ENCODE measurements at places on chromosomes 16 and 17.

- DNase-seq: no peak
Measured at GRCh38 chr16:89280546-89281188, 63.2 kb downstream of the ZNF778 start.

GRCh38 chr16:1765826-1766225 lies 5.5 kb downstream of the NME3 start:
- no peak for DNase-seq

GRCh38 chr17:33854596-33854995 lies 400.5 kb upstream of the CCL2 start:
- DNase-seq: no peak

- no peak for DNase-seq
Measured at GRCh38 chr17:40309949-40310510, 1.1 kb downstream of the RARA start.

DNA sequence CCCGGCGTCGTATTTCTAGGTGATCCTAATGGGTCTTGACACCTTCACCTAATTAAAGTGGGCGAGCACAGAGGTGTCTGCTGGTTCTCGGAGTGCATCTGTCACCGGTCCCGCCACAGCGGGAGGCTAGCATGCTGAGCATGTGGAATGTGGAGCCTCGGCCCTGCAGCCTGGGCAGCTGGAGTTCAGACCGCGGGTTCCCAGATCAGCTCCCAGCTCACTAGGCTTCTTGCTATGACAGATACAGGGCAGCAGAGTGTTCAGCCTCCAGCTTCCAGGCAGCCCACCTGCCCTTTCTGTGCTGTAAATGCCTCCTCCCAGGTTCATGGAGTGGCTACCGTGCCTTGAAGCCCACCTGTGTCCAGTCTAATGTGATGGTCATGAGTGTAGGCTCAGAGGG lies 166.7 kb downstream of the CPPED1 start:
- no peak for DNase-seq

DNA sequence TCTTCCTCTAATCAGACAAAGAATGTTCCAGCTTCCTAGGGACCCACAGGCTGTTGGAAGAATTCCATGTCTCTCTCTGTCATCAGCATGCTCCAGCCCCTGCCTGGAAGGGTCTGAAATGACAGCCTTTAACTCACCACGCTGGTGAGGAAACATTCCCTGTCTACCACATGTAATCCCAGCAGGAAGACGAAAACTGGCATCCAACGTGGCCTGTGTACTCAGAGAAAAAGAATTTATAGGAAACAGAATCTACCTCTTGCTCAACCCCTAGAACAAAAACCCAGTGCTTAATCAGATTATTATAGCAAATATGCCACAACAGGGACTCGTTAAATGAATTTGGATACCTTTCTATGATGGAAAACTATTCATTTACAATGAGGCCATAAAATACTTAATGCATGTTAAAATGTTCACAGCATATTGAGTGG lies 147.3 kb upstream of the FOXF1 start:
- DNase-seq: no peak

DNA sequence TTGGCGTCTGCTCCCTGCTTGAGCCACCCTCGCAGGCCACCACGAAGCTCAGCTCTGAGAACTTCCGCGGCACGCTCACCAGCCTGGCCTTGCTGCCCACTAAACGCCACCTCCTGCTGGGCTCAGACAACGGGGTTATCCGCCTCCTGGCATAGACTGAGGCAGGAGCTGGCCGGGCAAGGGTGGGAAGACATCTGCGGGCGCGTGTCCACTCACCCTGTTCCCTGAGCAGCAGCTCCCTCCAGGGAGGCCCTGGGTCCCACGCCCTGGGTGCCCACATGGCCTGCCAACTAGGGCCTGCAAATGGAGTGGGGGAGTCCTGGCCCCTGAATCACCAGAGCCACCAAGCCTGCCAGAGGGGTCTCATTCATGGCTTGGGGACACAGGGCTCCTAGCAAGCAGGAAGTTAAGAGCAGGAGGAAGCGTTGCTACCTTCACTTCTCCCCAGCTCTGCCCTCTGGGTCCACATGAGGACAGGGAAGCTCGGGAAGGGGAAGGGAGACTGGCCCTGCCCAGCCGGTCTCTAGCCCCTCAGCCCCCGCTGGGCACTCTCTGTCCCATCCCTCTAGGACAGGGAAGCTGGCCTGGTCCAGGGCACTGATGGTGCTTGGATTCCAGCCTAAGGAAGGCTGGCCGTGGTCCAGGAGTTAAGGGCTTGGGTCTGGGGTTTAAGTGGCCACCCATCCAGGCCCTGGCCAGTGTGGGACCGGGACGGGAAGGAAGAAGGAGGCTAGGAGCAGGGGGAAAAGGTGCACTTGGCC lies 5.0 kb upstream of the SERPINF2 start:
- no peak for DNase-seq
